ENCODE measurements at places on chromosomes 11 and 22. TPM values are rescaled to one million over a fixed set of nuclear protein-coding genes. Genes with fewer than 3 reads are reported as not detected.

The RIBC2 gene
- total RNA-seq: 0.59 TPM

The SCO2 gene
- total RNA-seq: 1.1 TPM

The LRP5 gene
- total RNA-seq: 24.0 TPM

The OVOL1 gene
- total RNA-seq: 0.12 TPM

The CALCB gene
- total RNA-seq: 3.1 TPM

The OR2AT4 gene
- total RNA-seq: 0.22 TPM

The C11orf97 gene
- not detected for total RNA-seq

The RIMBP3C gene
- 1.2 TPM for total RNA-seq

GRCh38 chr11:120365512-120365911 lies 29.3 kb downstream of the ARHGEF12 start:
- DNase-seq: no peak

DNA sequence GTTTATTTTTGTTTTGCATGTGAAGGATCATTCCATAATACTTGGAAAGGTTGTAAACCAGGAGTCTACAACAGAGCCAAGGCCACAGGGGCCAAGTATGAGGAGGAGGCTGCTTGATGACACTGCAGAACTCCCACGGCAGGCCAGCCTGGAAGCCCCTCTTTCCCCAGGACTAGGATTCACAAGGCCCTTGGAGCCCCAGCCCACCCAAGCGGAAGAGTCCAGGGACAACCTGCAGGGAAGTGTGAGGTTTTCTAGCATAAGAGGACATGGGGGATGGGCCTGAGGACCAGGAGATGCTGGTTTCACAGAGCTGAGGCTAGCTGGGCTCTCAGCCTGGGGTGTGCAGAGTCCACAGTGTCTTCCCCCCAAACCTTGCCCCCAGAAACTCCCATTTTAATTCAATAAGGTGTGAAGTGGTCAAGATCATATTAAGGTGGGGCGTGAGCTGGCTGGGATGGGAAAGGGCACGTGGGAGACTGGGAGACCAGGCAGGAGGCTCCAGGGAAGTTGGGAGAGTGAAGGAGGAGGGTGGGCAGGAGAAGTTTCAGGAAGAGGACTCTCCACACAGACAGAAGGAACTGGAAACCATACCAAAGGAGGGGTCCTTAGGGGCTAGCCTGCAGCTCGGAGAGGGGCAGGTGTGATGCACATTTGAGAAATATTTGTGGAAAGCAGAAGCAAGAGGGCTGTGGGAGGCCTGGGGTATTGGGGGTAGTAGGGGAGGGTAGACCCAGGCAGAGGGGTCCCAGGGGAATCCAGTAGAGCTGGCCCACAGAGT lies 12.4 kb downstream of the GNAZ start:
- no peak for DNase-seq

GRCh38 chr22:32796865-32797573 lies 4.5 kb upstream of the TIMP3 start:
- DNase-seq: peak; percentile 82

GRCh38 chr11:94020777-94021481 lies at the start of gene HEPHL1:
TSS of gene HEPHL1 (plus strand) at chr11:94021354. CDS start at chr11:94021369, 15 bp downstream.
- no peak for DNase-seq

DNA sequence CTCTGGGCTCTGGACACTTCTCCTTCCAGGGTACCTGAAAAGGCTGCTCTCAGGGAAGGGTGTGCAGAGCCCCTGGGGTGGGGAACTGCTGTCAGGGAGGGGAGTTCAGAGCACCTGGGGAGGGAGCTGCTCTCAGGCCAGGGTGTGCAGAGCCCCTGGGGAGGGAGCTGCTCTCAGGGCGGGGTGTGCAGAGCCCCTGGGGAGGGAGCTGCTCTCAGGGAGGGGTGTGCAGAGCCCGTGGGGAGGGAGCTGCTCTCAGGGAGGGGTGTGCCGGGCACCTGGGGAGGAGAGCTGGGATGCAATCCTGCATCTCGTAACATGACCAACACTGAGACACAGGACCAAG lies 764.2 kb downstream of the BRD1 start:
- no peak for DNase-seq

DNA sequence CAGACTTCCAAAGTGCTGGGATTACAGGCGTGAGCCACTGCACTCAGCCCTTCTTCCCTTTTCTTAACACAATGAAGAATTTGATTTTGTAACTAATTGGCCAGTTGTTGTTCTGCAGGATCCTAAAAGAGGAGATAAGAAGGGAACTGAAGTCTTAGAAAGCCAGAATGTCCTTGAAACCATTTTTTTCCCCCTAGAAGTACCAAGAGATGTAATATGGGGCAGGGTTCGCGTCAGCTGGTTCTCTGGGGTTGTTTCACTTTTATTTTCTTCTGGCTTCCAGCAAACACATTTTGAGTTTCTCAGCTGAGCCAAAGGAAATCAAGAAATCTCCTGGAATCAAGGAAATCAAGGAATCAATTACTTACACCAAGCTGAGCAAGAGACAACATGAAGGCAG lies 7.6 kb upstream of the NUCB2 start:
- no peak for DNase-seq

- no peak for DNase-seq
Observed at GRCh38 chr11:4484310-4484709, 1.9 kb downstream of the OR52K1 start.

- no peak for DNase-seq
Observed at GRCh38 chr11:86167499-86168164, 76.9 kb upstream of the EED start.

DNA sequence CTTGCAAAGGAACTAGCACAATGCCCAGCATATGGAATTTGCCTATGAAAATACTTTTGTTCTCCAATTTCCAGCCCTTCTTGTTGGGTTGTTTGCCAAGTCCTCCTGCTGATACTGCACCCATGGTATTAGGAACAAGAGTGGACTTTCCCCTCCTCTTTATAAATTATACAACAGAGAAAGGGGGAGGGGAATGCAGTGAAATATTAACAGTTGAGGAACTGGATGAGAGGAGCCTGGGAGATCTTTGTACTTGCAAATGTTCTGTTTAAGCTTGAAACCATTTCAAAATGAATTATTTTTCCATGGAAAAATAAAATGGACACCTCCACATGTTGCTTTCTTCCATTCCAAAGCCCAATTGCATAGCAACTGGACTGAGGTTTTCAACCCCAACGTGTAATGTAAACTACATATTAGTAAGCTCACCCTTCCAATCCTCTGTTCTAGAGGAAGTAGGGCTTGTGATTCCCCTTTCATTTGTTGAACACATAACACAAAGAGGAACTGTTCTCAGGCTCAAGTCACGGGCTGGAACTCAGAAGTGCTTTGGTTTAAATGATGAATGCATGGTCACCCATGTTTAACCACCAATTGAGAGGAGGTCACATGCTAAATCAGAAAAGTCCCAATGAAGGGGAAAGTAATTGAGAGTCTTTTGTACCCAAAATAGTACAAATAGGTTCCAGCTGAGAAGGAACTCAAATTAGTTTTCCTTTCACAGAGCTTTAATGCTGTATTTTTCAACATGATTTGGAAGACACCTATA lies 66.2 kb upstream of the ZC3H12C start:
- DNase-seq: no peak

DNA sequence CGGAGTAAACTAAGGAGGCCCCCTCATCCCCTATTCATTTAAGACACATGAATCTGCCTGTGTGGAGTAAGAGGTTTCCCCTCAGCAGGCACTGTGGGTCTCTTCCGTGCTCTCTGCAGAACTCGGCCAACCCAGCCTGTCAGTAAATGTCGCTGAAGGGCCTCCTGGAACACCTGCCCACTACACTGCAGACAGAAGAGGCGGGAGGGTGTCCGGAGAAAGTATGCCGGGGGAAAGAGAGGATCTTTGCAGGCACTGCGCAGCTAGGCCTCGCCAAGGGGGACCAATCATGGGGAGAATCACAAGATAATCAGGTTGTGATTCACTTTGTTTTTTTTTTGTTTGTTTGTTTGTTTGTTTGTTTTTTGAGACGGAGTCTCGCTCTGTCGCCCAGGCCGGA lies 110.8 kb downstream of the MORC2 start:
- DNase-seq: no peak

- DNase-seq: no peak
Observed at GRCh38 chr11:27385245-27385644, 22.2 kb upstream of the CCDC34 start.

- DNase-seq: no peak
Observed at GRCh38 chr11:7967097-7967496, 1.9 kb upstream of the NLRP10 start.

DNA sequence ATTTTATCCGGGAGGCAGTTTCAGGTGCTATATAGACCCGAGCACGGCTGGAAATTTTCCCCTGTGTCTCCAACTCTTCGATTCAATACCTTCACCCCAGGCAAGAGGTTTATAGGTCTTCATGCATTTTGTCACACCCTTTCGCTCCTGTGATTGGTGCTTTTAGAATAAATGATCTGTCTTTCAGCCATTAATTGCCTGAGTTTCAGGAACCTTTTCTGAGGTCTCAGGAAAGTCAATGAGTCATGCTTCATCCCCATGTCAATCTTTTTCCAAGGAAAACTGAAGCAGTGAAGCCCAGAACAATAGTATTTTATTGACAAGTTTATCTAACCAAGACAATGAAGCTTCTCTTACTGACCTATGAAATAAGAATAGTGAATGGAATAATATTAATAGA lies 29.9 kb downstream of the FAM181B start:
- DNase-seq: no peak

- DNase-seq: no peak
Observed at GRCh38 chr11:11937957-11938356, 70.5 kb downstream of the DKK3 start.
